ENCODE measurements at places on chromosomes 4 and X.

- DNase-seq = no peak
Observed at GRCh38 chr4:59484944-59485343, 1715.2 kb upstream of the ADGRL3 start.

DNA sequence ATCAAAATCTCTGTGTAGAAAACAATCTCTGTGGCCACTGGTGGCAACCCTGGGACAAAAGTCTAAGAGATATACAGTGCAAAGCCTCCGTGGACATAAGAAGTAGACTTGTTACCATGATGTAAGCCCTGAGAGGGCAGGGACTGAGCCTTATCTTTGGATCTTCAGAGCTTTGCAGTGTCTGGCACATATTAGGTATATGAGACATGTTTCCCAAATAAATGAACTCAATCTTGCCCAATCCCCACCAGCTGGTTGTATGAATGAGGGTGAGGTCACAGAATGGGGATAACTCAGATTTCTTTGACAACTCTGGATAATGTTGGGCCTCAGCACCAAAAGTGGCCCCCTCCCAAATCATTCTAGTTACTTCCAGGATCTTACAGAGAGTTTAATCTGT, 511.4 kb upstream of the DIPK2B start:
- DNase-seq = no peak

- DNase-seq = no peak
Observed at GRCh38 chr4:159547645-159548308, 444.9 kb downstream of the RAPGEF2 start.

- no peak for DNase-seq
Observed at GRCh38 chr4:187193141-187193540, 469.5 kb upstream of the FAT1 start.

DNA sequence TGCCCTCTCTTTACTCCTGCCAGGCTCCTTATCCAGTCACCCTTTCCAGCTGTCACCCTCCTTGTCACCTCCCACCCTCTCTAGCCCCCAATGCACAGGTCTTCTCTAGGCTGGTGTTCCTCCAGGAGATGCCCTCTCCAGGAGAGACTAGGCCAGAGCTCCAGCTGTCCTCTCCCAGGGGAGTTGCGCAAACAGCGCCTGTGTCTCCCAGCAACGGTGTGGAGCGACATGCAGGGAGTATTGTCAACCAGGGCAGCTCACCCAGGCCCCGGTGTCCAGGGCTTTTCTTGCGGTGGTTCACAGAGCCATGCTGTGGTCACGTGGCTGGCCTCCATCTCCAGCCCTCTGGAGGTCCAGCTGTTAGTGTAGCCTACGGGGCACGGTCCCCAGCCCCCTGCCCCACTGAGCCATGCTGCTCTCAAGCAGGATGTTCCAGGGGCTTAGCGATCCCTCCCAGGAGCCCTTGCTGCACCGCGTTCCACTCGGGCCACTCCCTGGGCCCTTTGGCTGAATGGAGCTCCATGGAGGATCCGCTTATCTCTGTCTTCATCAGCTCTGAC, 34.8 kb downstream of the CCNQ start:
- DNase-seq = no peak

DNA sequence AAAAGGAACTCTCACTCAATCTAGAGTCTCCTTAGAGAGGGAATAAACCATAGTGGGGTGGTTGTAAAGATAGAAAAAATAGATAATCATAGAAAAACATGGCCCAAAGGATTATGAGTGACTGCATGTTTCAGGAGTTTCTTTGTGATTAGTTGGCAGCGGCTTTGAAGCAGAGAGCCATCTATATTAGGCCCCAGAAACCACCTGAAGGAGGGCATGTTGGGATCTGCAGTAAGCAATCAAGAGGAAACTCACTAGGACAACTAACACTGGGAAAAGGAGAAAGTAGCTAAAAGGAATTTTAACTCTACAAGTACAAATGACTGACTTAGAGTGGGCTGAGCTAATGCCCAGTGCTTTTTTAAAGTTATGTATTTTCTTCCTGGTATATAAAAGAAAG, 269.2 kb upstream of the NRK start:
- no peak for DNase-seq

DNA sequence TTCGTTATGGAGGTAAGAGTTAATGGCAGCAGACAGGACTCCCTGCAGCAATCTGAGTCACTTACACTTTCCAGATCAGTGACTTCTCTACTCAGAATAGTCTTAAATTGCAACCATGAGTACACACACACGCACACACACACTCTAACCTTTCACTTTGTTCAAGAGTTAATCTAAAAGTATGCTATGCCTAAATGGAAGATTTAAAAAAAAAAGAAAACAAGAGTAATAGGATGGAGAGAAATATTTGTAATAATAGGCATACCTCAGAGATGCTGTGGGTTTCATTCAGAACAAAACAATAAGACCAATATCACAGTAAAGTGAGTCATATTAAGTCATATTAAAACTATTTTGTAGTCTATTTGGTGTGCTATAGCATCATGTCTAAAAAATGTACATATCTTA, 969.1 kb upstream of the PCDH10 start:
- no peak for DNase-seq

GRCh38 chr4:147678796-147679549, 5.0 kb downstream of the PRMT9 start:
- DNase-seq = no peak

Data from GM19239 (cell line).